ENCODE measurements at places on chromosomes 6 and 20.
A peak's percentile ranks its signal among the peaks of the same experiment; 100 is the strongest.

GRCh38 chr6:141117874-141118273, 1014.9 kb upstream of the GJE1 start:
- no peaks in the 10 kb centered on the region for H3K4me1 ChIP-seq
- H3K36me3 ChIP-seq: no peaks in the 10 kb centered on the region
- no peak overlapping the region for H3K4me3 ChIP-seq
- no peak for DNase-seq
- H3K27ac ChIP-seq: no peak overlapping the region

GRCh38 chr6:165671222-165671768, 8.3 kb upstream of the PDE10A start:
- H3K36me3 ChIP-seq: no peaks in the 10 kb centered on the region
- H3K4me1 ChIP-seq: no peaks in the 10 kb centered on the region
- H3K4me3 ChIP-seq: no peak overlapping the region
- H3K27ac ChIP-seq: no peak overlapping the region
- H3K27me3 ChIP-seq: no peaks in the 10 kb centered on the region

- H3K27me3 ChIP-seq: no peaks in the 10 kb centered on the region
- no peak for DNase-seq
- H3K36me3 ChIP-seq: no peaks in the 10 kb centered on the region
Observed at GRCh38 chr20:10312111-10312510, 93.5 kb downstream of the SNAP25 start.

GRCh38 chr6:132020138-132020581, 69.0 kb upstream of the CCN2 start:
- no peak overlapping the region for H3K27ac ChIP-seq
- H3K36me3 ChIP-seq: no peaks in the 10 kb centered on the region
- no peak overlapping the region for H3K4me3 ChIP-seq
- no peak for DNase-seq
- H3K27me3 ChIP-seq: no peaks in the 10 kb centered on the region
- no peaks in the 10 kb centered on the region for H3K4me1 ChIP-seq

GRCh38 chr20:63777614-63778013, 38.0 kb downstream of the SLC2A4RG start:
- no peak overlapping the region for H3K4me3 ChIP-seq
- H3K36me3 ChIP-seq: no peaks in the 10 kb centered on the region
- no peak overlapping the region for H3K27ac ChIP-seq
- DNase-seq: no peak
- no peaks in the 10 kb centered on the region for H3K27me3 ChIP-seq
- peaks cover 15% of the 10 kb centered on the region for H3K4me1 ChIP-seq

DNA sequence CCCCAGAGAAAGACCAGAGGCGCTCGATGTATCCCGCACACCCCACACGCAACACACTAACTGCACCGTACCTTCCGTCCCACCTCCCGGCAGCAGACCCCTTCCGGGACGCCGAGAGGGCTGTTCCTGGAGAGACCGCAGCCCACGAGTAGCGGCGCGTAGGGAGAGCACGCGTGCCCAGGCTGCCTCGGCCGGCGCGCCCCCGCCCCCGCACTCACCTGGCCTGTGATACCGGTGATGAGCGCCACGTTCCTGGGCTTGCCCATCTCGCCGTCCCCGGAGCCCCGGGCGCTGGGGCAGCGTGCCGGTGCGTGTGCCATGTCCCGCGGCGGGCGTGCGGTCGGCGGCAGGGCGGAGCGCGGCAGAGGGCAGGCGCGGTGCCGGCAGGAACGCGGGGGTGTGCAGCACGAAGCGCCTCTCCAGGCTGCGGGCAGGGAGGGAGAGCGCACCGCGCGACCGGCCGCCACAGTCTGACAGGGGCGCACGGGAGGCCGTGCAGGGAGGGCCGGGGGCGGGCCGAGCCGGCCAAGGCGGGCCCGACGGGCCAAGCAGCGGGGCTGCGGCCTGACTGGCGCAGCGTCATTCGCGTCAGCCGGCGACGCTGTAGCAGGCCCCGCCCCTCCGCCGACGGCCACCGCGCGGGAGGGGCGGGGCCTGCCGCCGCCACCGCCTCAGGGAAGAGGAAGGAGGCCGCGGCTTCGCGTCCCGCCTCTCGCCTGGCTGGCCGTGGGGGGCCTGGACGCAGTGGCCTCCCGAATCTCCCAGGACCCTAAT, at the start of gene GMDS:
GMDS (minus strand) TSS at position 503 of the 774 bp plus-strand sequence.
- no peaks in the 10 kb centered on the region for H3K36me3 ChIP-seq
- peak; percentile 85 for DNase-seq
- peak within 1 kb of the TSS; percentile 93 for H3K27ac ChIP-seq
- H3K4me1 ChIP-seq: peaks cover 23% of the 10 kb centered on the region
- H3K4me3 ChIP-seq: peak within 1 kb of the TSS; percentile 96

DNA sequence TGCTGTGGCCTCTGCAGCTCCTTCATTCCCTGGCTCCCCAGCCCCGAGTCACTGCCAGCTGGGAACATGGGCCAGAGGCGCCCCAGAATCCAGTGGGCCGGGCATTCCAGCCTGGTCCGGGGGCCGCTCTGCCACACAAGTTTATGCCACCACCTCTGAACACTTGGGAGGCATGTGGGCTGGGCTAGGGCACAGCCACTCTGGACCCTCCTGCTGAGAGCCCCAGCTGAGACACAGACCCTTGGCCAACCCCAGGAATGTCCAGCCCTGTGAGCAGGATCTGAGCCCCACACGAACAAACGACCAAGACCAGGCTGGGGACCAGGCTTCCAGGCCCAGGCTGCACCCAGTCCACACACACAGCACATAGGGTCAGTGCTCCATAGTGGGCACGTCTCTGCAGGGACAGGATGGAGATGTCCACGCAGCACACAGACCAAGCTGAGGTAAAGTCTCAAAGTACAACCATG, 33.0 kb downstream of the YTHDF1 start:
- no peaks in the 10 kb centered on the region for H3K36me3 ChIP-seq
- H3K27ac ChIP-seq: no peak overlapping the region
- peaks cover 15% of the 10 kb centered on the region for H3K27me3 ChIP-seq
- no peak for DNase-seq
